ENCODE measurements at places on chromosomes 3 and 15.
A peak's percentile ranks its signal among the peaks of the same experiment; 100 is the strongest.

DNA sequence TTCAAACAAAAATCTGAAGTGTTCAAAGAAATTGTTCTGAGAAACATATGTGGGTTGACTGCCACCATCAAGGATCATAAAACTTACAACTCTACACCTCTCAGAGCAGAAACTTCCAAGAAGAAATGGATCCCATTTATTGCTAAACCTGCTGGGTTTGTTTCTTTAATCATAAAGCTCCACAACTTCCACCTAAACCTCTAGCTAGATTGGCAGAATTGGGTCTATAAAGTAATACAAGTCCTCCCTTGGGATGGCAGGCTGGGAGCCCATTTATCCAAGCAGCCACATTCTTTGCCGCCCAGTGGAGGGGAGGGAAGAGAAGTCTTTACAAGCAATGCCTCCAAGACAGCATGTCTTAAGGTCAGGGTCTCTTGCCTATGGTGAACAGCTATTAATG is 40.5 kb upstream of the CMTM8 start:
- no peak for DNase-seq

DNA sequence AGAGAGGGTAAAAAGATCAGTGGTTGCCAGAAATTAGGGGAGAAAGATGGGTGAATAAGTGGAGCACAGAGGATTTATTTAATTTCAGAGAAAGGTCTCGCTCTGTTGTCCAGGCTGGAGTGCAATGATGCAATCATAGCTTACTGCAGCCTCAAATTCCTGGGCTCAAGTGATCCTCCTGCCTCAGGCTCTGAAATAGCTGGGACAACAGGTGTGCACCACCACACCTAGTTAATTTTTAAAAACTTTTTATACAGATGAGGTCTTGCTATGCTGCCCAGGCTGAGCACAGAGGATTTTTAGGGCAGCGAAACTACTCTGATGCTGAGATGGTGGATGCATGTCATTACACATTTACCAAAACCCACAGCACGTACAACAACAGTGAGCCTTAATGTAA is 20.9 kb upstream of the TLE3 start:
- no peak for DNase-seq

DNA sequence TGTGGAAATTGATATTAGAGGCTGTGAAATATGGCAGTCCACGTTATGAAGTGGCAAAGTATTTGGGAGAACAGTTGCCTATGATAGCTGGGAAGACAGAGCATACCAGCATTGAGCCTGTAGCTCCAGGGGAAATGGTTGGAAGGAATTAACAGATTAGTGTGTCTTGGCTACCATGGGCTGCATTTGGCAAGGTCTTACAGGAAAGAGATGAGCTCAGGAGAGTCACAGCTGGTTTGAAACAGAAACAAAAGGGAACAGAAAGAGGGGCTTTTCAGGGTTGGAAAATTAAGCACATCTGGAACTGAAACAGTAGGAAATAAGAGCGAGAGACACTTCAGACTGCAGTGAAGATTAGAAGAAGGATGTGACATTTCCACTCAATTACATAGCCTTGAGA is 141.7 kb downstream of the FBLN2 start:
- DNase-seq = no peak

- DNase-seq = no peak
Measured at GRCh38 chr3:27366062-27366591, 3.1 kb downstream of the NEK10 start.

DNA sequence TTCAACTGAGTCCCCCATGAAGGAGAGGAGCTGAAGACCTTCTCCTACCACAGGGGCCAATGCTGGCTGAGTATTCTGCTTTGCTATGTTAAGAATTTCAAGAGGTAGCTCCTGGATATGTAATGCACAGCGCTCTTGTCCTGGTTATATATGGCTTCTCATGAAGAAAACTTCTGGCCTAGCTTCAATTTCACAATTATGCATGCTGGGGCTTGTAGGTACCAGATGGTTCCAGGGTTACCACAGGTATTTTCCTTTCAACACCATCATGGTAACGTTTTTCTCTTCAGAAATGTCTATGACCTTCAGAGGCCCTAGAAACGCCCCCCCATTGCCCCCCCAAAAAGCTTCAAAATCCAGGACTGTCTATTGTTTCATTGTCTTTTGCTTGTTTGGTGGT is 311.7 kb upstream of the ICE2 start:
- DNase-seq = no peak

GRCh38 chr15:70284438-70285214 is 186.9 kb upstream of the TLE3 start:
- no peak for DNase-seq

GRCh38 chr3:110343376-110343775 is 728.2 kb upstream of the NECTIN3 start:
- no peak for DNase-seq

- no peak for DNase-seq
Measured at GRCh38 chr3:177776661-177777101, 579.4 kb upstream of the TBL1XR1 start.

- DNase-seq = no peak
Measured at GRCh38 chr15:28013976-28014375, 85.1 kb downstream of the OCA2 start.

DNA sequence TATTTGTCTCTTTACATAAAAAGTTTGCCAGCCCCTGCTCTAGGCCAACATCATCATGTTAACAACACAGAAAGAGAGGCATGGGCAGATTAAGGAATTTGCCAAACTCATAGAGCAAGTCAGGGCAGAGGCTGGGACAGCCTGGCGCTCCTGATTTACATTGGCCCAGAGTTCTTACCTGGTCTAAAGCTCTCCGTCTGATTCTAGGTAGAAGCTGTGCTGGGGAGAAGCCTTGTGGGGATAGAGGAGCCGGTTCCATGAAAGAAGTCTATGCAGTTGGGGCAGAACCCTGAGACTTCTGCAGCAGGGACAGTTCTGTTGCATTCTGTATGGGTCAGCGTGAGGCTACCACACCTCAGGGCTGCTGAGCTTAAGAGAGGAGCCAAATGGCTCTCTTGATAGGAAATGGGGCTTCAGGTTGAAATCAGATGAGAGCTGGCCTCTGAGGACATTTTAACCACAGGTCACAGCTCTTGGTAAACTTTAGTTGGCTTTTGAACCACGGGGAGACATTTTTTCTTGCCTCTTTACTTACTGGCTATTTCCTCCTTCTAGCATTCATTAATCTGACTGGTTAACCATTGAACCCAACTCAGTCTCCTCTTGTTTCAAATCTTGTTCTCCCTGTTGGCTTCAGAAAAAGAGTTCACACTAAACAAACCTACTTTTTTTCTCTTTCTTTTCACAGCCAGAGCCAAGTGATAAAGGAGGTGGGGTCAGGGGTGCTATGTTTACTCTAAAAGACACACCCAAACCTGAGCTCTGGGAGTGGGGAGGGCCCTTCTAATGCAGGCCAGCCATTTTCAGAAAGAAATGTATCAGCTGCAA is 250.7 kb downstream of the OPA1 start:
- DNase-seq = no peak

DNA sequence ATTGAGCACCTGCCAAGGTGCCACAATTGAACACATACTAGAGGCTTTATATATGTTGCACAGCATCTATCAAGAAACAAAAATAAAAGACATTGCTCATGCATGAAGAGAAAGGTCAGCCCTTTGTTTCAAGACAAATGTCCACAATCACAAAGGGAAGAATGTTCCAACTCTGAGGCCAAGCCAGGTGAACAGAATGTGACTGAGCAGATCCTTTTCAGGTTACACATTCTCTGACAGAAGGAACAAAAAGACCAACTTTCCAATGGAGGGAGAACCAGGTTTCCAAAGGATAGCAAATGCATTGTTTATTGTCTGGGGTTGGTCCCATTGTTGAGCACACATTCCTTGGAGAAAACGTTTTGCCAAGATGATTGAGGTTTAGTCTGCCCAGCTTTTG is 50.2 kb upstream of the FAM174B start:
- DNase-seq = no peak

GRCh38 chr3:44058022-44058867 is 183.4 kb upstream of the TOPAZ1 start:
- DNase-seq = no peak

GRCh38 chr15:64247906-64248541 is 85.2 kb upstream of the PPIB start:
- peak; percentile 90 for DNase-seq

- peak; percentile 59 for DNase-seq
Measured at GRCh38 chr3:150414258-150414657, 6.2 kb downstream of the TSC22D2 start.

DNA sequence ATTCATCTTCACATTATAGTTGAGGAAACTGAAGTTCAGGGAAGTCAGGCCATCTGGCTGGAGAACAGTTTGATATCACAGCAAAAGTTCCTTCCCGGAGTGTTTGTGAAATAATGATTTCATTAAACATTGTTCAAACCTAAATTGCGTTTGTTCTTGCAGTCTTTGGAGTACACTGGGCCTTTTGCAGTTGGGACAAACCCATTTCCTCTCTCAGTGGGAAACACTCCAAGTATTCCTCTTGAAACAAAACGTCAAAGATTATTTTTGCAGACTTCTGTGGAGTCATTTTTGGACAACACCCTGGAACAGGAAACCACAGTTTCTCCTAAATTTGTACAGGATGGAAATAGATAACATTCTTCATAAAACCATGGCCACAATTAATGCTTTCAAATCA is 287.5 kb downstream of the PTPRG start:
- no peak for DNase-seq

- DNase-seq = no peak
Measured at GRCh38 chr3:119716998-119717397, 14.2 kb downstream of the CFAP91 start.

DNA sequence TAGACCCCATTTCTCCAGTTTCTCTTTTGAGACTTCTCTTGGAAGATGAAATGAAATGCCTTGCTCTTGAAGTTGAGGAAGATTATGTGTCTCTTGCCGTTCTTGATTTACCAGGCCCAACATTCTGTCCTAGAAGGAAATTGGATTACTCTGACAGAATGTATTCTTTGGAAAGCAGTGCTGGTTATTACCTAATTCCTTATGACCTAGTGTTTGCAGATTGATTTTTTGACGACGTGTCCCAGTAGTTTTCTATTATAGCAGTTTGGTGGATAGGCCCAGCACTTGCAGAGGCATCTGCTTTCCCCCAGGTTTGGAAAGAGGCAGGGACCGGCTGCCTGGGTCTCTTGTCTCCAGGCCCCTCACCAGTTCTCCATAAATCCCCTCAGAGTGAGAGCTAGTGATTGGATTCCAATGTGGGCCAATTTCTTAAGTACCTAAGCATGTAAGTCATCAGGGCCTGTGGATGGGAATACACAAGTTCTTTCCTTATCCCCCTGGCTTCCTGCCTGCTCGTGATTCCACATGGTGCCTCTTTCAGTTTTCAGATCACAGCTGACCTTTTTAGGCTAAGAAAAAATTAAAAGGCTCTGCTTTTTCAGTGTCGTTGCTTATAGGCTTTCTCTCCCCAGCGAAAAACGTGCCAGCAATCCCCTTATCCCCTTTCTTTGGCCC is 50.2 kb downstream of the EPHB3 start:
- no peak for DNase-seq

- DNase-seq = peak; percentile 14
Measured at GRCh38 chr3:134677196-134677986, 26.6 kb upstream of the KY start.

GRCh38 chr3:62371720-62372591 is 1.4 kb downstream of the FEZF2 start:
- no peak for DNase-seq

GRCh38 chr15:48683991-48684765 is 38.7 kb upstream of the FBN1 start:
- no peak for DNase-seq

- no peak for DNase-seq
Measured at GRCh38 chr3:50600141-50600753, 11.3 kb downstream of the CISH start.

DNA sequence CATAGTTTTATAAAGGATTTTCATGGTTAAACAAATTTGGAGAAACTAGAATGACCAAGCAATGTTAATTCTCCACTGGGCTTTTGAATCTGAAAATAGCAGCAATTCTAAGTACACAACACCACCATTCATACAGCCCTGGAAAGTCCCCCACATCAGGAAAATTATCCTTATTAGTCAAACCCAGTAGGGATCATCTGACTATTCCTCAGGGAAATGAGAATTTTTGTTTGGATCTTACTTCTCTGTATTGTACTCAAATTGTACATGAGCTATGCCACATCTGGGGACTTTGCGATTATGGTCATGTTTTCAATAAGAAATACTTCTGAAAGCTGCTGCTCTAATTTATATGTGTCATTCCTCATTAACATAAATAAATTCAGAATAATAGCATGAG is 46.0 kb downstream of the RARB start:
- DNase-seq = no peak

- DNase-seq = no peak
Measured at GRCh38 chr15:88684345-88684744, 45.5 kb downstream of the ISG20 start.

DNA sequence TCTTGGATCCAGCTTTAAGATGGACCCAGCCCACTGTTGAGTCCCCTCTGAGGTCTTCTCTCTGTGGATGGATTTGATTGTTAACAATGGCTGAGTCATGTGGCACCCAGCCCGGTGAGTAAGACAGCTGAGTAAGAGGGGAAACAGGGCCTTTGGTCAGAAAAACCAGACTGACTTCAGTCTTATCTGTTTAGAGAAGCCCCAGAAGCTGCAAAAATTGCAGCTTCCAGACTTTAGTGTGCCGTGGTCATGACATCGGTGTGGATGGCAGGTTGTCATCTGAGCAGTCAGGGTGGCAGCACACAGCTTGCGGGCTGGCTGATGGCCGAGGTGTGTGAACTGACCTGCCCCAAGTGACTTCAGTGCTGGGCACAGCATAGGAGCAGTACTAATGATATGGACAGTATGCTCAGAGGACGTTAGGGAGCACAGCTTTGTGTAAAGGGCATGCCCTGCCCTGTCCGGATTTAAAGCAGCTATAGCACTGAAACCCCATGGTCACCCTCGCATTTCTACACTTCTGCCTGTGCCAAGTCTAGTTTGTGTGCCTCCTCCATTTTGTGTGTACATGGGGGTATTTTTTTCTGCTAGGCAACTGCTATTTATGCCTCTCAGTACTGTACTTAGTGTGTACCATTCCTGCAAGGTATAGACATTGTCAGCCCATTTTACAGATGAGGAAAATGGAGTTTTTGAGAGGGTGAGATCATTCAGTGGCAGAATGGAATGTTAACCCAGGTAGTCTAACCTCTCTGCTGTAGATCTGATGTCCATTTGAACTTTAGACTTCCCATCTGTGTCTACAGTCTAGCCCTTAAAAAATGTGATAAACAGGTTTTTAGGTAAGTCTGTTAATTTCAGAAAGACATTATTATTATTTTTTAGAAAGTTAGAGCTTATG is 44.4 kb downstream of the FLNB start:
- no peak for DNase-seq

DNA sequence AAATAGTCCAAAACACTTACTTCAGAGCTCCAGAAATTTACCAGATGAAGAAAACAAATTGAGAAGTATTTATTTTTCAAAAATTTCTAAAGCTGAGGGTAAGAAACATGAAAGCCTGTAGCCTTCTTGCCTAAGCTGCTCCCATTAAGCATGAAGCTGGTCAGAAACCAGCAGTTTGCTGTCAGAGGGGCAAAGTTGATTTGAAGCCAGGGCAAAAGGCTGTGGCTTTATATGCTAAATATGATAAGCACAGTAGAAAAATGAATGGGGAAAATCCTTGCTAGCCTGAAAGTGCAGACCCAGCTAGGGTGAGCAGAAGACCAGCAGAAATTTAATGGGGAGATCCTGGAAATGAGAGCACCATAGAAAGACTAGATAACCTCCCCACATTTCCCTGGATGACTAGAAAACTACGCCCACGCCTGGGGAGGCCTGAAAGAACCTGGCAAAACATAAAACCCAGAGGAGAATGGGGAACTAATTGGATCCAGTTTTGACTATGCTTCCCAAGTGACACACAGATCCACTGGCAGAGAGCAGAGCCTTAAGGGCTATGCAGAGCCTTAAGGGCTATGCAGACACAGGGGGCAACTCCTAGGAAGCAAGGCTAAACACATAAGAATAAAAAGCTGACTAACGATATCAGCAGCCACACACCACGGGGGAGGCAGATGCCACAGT is 43.0 kb upstream of the HEG1 start:
- no peak for DNase-seq
